DMS79 (cell line): ENCODE measurements at places on chromosomes 1 and 21.

DNA sequence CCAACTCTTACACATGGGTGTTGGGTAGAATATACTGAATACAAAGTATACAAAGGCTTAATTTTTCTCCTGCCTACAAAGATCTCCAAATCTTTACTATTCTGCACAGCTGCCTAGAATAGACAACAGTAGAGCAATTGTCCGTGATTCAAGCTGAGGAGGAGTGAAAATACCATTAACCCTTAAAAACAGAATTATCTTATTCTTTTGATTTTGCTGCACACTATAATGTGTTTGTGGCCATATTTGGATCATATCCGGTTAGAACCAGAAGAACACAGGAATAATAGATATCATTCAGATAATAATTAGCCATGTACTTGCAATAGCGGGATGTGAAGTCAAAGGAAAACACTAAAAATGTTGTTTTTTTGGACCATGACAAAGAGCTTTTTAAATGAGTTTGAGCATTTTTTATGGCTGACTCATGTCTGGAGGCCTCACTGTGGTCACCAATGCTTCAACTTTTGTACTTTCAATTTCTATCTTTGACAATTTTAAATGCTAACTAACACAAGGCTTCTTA lies 197.6 kb upstream of the FOXD3 start:
- DNase-seq: no peak

DNA sequence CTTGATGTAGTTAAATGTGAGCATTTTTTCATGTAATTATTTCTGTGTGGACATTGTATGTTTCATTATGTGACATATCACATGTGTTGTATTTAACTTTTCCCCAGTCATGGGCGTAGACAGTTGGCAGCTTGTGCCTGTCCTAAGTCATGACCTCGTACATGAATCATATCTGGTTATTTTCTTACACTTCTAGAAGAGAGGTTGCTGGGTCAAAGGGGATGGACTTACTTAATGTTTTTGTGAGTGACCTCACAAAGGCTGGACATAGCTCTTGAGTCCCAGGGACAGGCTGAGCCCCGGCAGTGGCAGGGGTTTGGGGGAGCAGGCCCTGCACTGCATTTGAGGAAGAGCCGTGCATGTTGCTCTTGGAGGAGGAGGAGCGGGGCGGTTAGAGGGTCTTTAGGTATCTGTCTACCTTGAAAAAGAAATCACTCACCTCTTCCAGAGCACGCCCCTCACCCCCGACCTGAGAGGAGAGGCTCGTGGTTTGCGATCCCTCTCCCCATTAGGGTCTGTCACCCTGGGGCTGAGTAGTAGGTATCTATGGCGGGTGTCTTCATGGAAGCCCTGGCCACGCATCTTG lies 16.4 kb downstream of the IFNGR2 start:
- DNase-seq: no peak

GRCh38 chr1:236959112-236959511 lies 45.1 kb downstream of the MT1HL1 start:
- no peak for DNase-seq

GRCh38 chr1:151047591-151047924 lies at the start of gene C1orf56:
TSS of gene C1orf56 (plus strand) at chr1:151047751. CDS start at chr1:151047848, 97 bp downstream.
- DNase-seq: peak; percentile 62

- no peak for DNase-seq
Measured at GRCh38 chr1:12629511-12629956, 11.5 kb upstream of the DHRS3 start.

DNA sequence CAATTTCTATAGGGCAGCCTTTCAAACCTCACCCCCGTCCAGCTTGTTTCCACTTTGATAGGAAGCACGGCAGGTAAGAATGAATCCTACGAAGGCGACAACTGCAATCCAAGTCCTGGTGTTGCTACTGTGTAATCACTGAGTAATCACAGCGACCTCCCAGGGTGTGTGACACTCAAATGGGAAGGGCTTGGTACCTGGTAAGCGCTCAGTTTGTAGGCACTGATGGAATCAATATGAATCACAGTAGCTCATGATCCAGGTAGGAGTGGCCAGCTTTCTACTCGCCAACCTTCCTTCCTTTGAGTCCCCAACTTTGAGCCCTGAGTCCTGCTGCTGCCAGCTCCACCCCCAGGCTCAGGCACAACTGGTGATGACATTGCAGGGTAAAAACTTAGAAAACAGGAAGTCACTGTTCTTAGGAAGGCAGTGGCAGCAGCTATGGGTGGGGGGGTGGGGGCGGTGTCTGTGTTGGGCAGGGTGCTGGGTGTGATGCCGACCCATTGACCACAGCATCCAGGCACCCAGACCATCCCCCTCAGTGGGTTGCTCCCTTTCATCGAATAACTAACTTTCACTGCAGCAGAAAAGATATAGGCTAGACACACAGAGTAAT lies 70.7 kb downstream of the CD247 start:
- no peak for DNase-seq

DNA sequence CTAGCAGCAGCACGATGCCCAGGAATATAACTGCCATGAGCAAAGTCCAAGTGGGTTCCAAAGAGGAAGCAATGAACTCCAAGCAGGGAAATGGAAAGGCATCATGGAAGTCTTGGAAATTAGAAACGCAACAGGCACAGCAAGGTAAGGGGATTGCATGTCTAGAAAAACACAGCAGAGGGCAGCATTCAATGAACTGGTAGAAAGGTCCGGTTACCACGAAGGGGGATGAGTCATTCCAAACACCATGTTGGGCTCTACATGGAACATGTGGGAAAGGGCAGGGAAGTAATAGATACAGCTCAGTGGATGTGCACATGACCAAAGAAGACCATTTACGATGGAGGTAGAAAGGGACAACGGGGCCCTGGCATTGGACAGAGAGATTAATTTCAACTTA lies 36.4 kb downstream of the RXRG start:
- no peak for DNase-seq

- no peak for DNase-seq
Measured at GRCh38 chr1:44619261-44619900, 54.9 kb downstream of the TMEM53 start.

DNA sequence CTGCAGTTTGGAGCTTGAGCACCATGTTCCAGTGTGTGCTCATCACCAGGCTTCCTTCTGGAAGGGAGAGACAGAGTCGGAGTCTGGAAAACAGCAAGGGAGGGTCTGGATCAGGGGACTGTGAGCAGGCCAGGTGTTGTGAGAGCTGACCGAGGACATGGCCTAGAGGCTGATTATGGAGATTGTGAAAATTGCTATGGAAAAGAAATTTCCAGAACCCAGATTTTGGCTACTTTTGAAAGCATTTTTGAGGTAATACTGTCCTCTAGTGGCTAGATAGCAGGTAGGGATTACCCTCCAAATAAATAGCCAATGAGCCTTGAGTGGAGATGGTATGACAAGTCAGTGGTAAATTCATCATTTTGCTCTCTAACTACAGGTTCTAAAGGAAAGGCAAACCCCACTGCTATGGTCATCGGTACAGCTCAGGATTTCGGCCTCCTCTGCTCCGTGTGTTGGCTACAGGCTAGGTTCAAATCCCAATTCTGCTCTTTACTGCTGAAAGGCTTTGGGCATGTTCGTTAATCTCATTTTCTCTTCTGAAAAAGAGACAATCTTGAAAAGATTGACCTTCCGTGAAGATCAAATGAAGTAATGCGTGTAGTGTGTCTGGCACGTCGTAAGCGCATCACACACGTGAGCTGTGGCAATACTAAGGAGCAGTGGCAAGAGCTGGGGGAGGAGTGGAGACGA lies 1.0 kb upstream of the HAO2 start:
- no peak for DNase-seq

DNA sequence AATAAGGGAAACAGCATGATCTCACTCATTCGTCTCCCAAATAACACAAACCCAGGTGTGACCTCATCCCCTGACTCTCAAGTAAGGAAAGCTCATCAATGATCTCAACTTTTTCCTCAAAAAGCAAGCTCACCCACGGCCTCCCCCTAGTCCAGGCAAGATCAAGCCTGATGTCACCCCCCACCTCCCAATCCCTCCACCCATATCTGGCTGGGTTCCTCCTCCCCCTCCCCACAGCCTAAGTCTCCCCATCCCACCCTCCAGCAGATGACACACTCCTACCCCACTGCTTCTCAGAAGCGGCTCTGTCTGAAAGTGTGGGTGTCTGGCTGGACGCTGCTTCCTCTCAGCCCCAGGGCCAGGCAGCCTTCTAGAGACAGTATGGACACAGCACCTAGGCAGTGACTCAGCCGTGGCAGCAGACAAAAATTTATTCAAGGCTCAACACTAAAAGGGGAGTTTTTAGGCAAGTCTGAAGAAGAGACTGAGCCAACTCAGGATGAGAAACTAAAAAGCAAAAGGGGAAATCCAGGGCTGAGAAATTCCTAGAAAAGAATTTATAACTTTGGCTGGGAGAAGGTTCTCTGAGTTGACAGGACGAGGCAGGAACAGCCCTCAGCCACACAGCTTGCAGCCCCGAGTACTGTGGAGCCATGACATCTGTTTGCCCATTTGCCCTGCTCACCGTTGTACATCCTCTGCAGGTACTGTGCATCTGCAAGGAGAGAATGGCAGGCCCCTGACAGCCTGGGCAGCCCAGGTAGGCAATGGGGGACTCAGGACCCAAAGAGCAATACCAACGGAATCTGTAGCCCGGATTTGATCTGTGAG lies 81.6 kb upstream of the LRRC8D start:
- no peak for DNase-seq

- DNase-seq: no peak
Measured at GRCh38 chr1:73868810-73869336, 329.1 kb downstream of the LRRIQ3 start.

- no peak for DNase-seq
Measured at GRCh38 chr21:43652616-43653015, 6.7 kb downstream of the HSF2BP start.
